HS-5 (cell line): ENCODE measurements at places on chromosomes 7 and 10.

- no peak for DNase-seq
These were observed 84.4 kb upstream of the TNS3 start for GRCh38 chr7:47666164-47666862.

DNA sequence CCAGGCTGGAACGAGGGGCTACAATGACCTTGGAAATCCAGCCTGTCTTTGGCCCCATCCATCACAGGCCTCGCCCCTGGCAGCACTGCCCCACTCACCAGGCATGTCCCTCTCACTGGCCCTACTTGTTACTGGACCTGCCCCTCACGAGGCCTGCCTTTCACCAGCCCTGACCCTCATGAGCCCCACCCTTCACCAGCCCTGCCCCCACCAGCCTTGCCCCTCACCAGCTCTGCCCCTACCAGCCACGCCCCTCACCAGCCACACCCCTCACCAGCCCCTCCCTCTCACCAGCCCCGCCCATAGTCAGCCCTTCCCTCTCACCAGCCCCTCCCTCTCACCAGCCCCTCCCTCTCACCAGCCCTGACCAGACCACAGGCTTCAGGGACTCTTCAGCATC, 57.8 kb downstream of the COL26A1 start:
- no peak for DNase-seq

DNA sequence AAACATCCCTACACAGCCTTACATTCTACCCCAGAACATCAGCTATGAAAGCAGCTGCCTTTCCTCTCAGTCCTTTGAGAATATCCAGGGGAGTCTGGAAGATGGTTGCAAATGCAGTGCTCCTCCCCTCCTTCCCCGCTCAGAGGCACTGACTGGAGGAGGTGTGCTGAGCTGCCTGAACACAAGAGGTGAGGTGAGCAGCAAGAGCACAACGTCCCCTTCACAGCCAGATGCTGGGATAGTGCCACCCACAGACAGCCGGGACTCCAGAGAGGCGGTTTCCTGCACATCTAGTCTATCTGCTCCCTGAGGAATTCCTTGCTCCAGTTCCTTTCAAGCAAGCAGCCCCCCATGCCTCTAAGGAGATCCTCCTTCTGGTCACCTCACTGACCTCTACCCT, 74.2 kb downstream of the EZH2 start:
- DNase-seq: no peak

GRCh38 chr7:106015381-106016218, 52.5 kb downstream of the CDHR3 start:
- DNase-seq: no peak

- DNase-seq: no peak
These were observed 147.8 kb upstream of the GPR22 start for GRCh38 chr7:107322015-107322414.

- no peak for DNase-seq
These were observed 438.0 kb upstream of the NFE2L3 start for GRCh38 chr7:25714013-25714412.

DNA sequence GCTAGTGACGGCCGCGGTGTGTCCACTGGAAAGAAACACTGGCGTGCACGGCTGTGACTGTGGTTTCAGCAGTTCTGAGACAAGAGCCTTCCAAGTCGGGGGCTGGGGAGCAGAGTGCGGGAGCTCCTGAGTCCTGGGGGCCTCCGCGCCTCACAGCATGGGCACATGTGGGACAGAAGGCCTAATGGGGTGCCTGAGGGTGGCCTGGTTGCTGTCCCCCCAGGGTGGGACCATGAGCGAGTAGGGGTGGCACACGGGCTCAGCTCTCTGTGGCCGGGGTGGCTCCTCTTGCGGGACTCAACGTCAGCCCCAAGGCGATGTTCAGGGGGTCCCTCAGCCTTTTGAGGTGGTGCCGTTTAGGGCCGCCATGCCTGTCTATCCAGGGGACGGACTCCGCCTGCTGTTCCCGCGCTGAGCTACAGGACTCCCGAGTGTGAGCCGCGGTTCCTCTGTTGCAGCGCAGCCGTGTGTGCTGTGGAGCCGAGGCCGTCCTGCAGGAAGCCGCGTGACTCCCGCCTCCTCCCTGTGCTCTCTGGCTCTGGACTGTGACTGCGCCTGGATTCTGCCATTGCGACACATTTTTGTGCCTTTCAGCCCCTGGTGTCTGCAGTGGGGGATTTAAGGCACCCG, 23.5 kb upstream of the CHST12 start:
- DNase-seq: no peak
